ENCODE measurements at places on chromosomes 6 and 20. TPM values are rescaled to one million over a fixed set of nuclear protein-coding genes. Genes with fewer than 3 reads are reported as not detected.

Gene TNNC2
- 5.5 TPM for total RNA-seq

Gene TRIM31
- total RNA-seq = not detected

Gene CSTF1
- 21.8 TPM for total RNA-seq

Gene DLL1
- total RNA-seq = 1.3 TPM

Gene C6orf58
- total RNA-seq = not detected

All from T-helper 17 cell (primary cell).